Activated naive CD4-positive, alpha-beta T cell (primary cell): ENCODE measurements at places on chromosomes 7 and 10.

DNA sequence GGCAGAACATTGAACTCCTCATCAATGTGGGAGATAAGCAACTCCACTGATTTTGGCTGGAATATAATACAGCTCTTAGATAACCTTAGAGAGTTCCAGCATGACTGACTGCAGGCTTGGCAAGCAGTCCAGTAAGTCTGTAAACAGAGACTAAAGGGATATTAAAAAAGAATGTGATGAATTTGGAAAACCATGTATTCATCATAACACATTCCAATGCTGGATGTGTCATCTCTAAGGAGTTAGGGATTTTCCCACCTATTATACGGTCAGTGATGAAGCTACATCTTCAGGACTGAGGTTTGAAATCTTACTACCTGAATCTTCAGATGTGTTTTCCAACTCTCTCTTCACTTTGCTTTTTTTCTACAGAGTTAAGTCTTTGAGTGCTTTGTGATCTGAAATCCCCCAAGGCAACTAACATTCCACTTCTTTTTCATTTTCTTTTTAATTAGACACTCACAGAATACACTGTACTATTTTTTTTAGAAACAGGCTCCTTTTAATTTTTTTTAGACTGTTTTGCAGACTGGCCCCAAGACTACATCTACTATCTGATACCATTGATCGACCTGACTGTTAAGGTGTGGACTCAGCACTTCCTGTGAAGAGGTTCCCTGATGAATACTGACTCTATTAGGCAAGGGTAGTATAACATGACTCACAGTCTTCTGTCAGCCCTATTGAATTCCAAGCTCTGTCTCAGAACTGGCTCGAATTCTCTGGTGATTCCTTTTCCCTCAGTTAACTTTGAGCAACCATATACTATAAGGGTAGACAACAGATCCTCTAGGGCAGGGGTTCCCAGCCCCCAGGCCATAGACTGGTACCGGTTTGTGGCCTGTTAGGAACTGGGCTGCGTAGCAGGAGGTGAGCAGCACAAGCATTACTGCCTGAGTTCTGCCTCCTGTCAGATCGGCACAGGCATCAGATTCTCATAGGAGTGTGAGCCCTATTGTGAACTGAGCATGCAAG, 678.2 kb downstream of the GRM8 start:
- DNase-seq: no peak

DNA sequence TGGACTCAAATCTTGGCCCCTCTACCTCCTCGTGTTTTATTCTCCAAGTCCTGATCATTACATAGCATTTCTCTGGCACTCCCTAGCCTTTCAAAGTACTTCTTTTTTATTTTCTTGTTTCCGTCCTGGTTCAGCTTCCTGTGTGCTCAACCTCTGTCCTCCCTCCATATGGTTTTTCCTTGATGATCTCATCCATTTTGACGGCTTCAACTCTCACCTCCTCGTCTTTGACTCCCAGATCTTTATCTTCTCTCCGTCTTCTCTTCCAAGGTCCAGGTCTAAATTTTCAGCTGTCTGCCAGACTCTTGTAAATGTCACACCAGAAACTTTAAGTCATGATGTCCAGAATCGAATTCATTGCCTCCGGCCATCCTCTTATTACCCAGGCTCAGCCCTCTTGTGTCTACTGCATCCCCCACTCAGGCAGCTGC, 23.3 kb upstream of the GFRA1 start:
- DNase-seq: no peak

DNA sequence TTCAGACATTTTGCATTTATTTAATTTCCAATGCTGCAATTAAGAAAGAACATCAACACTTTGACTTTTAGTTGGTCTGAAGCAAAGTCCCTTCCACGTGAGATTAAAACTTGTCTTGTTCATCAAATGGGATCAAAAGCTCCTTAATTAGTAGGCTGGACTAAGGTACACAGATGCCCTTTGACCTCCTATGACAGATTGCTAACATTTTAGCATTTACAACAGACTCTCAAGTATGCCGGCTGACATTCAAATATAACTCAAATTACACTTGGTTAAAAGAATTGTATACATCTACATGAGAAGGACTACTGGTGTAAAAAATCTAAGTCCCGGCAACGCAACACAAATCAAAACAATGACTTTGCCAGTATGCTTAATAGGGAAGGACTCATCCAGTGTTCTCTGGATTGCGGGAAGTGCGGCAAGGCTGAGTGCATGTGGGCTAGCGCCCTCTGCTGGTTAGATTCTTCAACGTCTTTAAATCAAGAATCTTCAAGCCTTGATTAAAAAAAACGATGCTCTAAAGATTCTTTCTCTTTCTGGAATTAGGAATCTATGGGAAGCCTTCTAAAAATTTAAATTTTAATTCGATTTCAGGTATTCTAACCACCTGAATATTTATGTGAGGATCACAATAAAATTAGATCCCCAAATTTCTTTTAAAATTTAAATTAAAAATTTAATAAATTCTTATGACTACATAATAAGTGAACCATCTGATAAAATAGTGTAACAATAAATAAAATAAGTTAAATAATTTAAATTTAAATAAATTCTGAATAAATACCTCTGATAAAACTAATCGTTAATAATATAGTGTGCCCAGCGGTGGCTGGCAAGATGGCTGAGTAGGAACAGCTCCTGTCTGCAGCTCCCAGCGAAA, 444.7 kb downstream of the DGKB start:
- no peak for DNase-seq

DNA sequence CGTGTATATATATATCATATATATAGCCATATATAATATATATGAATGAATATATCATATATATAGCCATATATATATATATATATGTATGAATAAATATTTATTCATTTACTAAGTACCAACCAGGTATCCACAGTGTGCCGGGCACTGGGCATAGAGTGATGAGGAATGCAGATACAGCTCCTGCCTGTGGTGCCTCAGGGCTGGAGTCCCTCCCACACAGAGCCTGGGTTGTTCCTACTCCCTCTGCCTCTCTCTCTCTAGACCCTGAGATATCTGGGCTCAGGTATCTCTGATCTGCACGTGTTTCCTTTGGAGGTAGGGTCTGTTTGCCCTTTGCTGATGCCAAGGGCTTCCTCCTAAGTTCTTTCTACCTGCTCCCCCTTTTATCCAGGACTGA, 1.4 kb upstream of the PLPP4 start:
- DNase-seq: no peak

GRCh38 chr10:79488336-79488735, 24.0 kb upstream of the EIF5AL1 start:
- DNase-seq: no peak

GRCh38 chr7:84142726-84143125, 51.9 kb downstream of the SEMA3A start:
- DNase-seq: no peak

- no peak for DNase-seq
Observed at GRCh38 chr7:74438327-74438726, 15.4 kb upstream of the GTF2IRD1 start.

DNA sequence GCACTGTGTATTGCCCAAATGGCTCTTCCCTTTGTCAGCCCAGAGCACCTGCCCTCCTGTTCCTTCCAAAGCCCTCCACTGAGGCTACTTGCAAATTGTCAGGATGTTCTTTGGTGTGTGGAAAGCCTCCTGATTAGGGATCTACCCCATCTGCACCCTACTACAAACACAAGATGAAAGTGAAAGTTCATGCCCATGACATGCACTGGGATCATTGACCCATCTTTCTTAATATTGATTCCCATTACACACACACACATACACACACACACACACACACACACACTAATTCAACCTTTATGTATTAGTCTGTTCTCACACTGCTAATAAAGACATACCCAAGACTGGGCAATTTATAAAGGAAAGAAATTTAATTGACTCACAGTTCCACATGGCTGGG, 213.7 kb upstream of the IGFBP3 start:
- no peak for DNase-seq

DNA sequence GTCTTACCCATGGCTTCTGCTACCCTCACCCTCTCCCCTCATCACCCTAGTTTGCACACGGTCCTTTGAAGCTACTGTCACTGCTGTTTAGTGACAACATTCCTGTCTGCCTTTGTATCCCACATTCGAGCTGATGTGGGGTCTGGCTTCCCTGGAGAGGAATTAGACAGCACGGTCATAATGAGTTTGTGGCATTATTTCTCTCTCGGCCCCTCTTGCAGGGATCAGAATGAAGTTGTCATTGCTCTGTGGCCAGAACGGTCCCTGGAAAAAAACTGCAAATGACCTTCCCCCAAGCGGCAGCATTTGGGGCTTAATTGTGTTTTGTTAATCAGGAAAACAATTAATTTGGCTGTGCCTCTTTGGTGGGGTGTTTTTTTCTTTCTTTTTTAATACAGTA, 317.2 kb upstream of the PODXL start:
- no peak for DNase-seq

DNA sequence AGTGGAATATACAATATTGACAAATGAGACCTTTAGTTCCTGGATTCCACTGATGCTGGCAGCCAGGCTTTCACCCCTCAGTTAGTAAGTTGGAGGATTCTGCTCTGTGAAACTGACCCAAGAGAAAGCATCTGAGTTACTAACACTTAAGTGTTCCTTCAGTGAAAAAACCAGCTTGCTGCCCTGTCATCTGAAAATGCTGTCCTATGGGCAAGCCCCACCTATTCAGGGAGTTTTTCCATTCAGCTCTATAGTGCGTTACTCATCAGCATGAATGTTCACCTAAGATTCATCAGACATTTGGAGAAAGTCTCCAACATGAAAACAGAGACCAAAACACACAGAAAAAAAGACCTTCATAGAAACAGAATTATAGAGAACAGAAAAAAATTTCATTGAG, 37.9 kb downstream of the PRPF18 start:
- DNase-seq: no peak

GRCh38 chr7:90708841-90709317, 112.8 kb downstream of the CDK14 start:
- DNase-seq: no peak
